Peyer's patch (tissue), 4 donors: ENCODE measurements at places on chromosomes 2 and 18. TPM values are rescaled to one million over a fixed set of nuclear protein-coding genes. Genes with fewer than 3 reads are reported as not detected.

PLCL1 gene
- total RNA-seq = not detected

CRYBA2 gene
- total RNA-seq = not detected

TSPYL6 gene
- not detected for total RNA-seq

CD226 gene
- total RNA-seq = 3.2 TPM

C2orf68 gene
- 20.5 TPM for total RNA-seq

GRCh38 chr18:12886498-12887126 is 2.6 kb upstream of the PTPN2 start:
- no peak for DNase-seq

GRCh38 chr2:187775196-187775595 is 221.0 kb upstream of the TFPI start:
- no peak for DNase-seq

DNA sequence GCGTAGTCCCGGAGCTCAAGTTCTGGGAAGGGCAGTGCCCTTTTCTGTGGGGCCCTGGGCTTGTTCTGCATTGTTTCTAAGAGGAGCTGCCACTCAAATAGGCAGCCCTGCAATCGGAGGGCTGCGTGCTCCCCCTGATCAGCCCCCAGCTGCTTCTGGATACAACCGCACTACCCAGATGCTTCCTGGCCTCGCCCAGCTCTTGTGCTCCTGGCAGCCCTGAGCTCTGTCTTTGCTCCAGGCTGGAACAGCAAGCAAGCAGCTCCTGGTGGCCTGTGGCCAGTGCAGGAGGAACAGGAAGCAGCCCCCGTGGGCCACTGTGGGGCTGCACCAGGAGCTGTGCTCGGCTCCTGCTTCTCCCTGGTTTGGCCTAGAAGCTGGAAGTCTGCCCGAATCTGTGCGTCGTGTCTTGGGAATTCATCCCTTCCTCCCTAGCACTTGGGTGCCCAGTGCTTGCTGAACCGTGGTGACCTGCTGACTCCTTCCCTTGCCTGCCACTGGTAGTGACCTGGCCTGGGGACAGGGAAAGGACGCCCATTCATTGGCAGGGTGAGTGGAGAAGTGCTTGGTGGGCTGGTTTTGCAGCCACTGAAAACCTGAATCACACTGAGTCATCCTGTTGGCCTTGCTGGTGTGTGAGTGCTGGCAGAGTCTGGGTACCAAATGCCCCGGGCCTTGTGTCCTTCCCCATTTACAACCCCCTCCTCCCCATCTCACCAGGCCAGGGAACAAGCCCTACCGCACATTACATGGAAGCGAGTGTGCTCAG is 27.3 kb upstream of the NTSR2 start:
- DNase-seq = peak; percentile 50

DNA sequence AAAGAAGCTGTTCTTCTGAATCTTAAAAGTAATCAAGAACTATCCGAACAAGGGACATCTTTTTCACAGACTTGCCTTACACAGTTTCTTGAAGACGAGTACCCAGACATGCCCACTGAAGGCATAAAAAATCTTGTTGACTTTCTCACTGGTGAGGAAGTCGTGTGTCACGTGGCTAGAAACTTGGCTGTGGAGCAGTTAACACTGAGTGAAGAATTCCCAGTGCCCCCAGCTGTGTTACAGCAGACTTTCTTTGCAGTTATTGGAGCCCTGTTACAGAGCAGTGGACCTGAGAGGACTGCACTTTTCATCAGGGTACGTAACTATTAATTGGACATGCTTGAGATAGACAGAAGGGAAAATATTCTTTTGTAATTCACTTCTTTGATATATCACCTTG is 2.4 kb downstream of the MRPL44 start:
- peak; percentile 44 for DNase-seq

DNA sequence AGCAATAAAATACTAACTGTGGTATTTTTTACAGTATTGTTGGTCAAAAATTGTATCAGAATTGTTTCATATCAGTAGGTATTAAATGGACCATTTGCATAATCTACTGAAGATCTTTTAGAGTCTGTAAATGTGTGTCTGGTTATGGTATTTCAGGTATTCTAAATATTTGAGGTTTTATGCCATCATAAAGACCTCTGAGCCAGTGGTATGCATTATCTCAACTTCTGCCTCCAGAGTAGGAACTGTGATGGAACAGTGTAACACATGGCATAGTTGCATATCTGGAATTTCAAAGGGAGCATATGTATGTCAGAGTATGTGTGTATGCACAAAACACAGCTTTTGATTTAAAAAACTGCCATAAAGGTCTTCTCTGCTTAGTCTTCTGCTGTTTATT is 15.4 kb downstream of the GREB1L start:
- DNase-seq = no peak

DNA sequence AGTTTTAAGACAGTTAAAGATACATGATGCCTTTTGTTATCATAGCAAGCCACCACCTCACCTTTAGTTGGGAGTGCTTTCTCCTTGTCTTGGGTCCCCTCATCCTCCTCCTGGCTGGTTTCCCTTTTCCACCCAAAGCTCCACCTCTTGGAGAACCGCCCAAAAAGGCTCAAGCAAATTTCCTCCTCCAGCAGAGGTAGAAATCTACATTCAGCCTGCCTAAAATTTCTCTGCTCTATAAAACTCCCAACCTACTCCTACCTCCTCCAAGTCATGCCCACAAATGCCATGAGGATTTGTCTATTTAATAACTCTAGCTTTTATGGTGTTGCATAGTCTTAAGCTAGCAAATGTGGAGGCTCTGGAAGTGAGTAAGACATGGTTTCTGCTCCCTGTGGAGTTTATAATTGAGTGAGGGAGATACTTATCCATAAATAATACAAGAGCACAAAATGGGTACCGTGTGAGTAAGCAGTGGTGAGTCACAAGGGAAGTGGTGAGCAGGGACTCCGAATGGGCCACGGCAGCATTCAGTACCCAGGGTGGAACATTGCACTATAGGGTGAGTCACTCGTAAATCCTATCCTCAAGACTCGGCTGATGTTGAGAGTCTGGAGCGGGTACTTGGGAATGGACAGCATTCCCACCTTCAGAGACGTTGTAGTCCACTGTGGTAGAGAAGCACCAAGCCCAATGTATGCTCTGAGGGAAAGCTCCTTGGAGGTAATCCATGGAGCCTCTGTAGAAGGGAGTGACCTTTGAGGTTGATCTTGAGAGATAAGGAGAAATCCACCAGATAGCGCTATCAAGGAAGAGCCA is 146.3 kb downstream of the RTN4 start:
- no peak for DNase-seq

DNA sequence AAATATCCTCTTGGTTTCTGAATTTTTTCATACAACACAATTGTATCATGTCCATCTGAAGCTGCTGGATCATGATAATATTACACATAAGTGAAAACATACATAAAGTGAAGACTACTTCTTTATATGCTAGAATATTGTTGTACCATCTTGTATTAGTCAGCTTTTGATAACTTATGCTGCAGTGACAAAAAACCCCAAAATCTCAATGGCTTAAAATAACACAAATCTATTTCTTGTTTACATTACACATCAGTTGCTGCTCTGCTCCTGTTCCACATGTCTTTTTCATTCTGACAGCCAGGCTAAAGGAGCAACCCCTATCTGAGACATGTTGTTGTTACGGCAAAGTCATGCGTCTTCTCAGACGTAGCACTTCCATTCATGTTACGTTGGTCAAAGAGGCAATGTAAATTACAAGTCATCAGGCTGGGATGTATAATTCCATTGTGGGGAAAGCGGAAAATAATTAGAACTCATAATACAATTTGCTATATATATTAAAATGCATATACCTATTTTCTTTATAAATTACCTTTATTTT is 5.8 kb downstream of the TMSB10 start:
- no peak for DNase-seq

DNA sequence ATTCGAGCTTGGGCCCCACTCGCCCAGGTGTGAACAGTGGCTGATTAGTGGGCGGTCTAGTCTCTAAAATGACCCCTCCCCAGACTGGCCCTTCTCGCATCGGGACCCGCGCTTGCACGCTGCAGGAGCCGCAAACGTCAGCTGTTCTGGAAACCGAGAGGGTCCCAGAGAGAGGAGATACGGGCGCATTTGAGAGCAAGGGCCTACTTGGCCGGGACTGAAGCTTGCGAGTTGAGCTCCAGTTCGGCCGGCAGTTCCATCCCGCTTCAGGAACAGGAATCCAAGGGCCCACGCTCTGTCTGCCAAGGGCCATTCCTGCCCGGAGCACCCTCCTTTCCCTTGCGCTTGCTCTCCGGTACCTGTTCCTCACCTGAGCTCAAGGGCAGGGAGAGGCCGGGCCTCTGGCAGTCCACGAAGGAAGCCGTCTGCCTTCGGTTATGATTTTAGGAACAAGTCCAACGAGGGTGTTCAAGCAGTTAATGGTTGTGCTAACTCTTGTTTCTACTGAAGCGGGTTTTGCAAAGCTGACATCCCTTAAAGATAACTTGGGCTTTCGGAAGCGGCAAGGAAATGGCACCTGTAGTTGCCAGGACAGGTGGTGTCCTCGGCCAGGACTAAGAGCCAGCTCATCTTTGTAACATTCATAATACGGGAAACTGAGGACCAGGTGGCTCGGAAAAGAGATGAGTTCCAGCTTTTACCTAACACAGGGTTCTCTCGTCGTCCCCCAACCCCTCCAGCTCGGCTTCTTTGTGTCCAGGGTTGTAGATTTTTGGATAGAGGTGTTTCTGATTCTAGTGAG is 3.9 kb upstream of the DLX1 start:
- no peak for DNase-seq

- no peak for DNase-seq
Observed at GRCh38 chr2:205892251-205892655, 193.7 kb downstream of the INO80D start.

DNA sequence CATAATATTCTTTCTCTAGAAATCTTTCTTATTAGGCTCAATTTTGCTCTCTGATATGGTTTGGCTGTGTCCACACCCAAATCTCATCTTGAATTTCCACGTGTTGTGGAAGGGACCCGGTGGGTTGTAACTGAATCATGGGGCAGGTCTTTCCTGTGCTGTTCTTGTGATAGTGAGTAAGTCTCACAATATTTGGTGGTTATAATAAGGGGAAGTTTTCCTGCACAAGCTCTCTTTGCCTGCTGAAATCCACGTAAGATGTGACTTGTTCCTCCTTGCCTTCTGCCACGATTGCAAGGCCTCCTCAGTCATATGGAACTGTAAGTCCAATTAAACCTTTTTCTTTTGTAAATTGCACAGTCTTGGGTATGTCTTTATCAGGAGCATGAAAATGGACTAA is 73.8 kb downstream of the CAVIN2 start:
- no peak for DNase-seq

- no peak for DNase-seq
Observed at GRCh38 chr18:22900558-22901238, 32.4 kb upstream of the RBBP8 start.

- DNase-seq = no peak
Observed at GRCh38 chr2:139031722-139032121, 251.5 kb upstream of the NXPH2 start.

DNA sequence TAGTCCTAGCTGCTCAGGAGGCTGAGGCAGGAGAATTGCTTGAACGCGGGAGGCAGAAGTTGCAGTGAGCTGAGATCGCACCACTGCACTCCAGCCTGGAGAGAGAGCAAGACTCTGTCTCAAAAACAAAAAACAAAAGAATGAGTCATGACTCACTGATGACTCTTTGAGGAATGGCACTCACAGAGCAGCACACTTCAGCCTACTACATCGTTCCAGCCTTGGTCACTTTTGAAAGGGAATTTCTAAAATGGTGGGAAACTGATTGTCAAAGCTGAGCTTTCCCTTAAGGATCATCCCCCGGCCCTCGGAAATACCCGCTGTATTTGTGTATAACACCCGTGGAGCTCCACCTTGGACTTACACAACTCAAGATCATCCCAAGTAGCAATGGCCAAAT is 217.3 kb upstream of the HS6ST1 start:
- no peak for DNase-seq

DNA sequence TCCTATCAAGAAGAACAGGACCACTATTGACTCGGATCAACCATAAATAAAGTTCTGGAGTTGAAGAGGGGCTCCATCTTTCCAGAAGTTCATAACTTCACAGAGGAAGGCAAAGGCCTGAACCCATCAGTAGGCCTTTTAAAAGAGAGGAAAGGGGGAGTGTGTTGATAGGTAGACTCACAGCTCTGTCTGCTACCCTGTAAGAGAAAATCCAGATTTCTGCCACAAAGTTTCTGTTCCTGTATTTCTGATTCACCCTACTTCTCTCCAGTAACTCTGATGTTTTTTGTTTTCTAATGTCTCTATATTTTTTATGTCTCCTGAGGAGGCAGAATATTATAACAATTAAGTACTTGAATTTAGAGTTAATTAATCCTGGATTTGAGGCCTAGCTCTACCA is 564.0 kb downstream of the TNS1 start:
- DNase-seq = no peak

GRCh38 chr18:59015531-59016152 is 124.0 kb upstream of the SEC11C start:
- DNase-seq = no peak

DNA sequence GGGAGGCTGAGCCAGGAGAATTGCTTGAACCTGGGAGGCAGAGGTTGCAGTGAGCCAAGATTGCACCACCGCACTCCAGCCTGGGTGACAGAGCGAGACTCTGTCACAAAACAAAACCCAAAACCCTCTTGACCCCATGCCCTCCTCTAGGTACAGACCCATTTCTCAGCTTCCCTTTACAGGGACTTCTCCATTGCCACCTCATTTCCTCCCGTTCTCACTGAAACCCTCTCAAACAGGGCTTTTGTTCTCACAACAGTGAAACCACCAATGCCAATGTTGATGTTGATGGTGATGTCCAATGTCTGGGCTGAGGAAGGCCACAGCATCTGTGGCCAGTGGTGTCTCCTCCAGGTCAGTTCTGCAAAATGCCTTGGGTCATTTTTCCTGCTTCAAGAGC is 69.0 kb upstream of the ZCCHC2 start:
- DNase-seq = no peak

DNA sequence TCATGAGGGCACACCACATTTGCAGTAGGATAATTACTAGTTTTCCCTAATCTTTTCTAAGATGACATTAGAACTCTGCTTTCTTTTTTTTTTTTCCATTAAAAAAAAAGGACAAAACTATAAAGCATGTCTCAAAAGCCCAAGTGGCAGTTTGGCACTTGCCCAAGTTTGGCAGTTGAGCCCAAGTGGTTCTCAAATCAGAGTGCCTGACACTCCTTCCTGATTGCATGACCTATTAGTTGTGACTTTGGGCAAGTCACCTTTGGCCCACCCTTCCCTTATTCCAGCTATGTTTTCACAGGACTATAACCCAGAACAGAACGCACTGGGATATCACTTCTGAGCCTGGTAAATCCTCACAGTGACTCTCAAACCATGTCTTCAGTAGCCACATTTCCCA is 273.0 kb downstream of the CCDC85A start:
- DNase-seq = no peak
